Iris pigment epithelial cell (primary cell): ENCODE measurements at places on chromosomes 7 and 10.
A peak's percentile ranks its signal among the peaks of the same experiment; 100 is the strongest.

DNA sequence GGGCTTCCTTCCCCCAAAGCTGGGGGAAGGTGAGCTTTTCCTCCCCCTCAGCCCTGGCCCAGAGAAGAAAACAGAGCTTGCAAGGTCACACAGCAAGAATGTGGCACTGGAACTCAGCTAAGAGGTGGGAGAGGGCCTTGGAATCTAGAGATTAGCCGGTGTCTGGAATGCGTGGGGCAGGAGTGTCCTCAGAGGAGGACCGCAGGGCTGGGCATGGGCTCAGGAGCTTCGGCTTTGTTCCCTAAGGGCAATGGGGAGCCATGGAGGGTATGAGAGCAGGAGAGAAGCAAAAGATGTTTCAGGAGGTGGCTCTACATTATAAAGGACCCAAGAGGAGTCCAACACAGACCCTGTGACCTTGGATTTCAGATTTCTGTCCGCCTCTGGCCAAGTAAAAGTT, 127.2 kb upstream of the TNRC18 start:
- no peak for DNase-seq

- no peak for DNase-seq
Observed at GRCh38 chr7:15609287-15609686, 47.5 kb upstream of the AGMO start.

DNA sequence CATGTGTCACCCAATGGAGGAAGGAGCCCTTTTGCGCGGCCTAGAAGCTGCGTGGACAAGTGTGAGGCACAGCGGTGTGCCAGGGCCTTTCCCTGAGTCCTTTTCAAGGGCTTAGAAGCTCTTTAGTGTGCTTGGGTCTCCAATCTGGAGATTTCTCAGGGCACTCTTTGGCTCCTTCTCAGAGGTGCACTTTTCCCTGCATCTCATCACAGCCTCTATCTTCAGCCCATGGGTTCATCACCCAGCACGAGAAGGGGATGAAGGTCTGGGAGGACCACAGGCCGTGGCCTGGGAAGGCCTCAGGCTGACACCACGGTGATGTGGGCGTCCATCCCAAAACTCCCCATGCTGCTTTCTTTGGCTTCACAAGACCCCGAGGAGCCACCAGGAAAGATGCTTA, 233.4 kb downstream of the TEX36 start:
- DNase-seq, result no peak

DNA sequence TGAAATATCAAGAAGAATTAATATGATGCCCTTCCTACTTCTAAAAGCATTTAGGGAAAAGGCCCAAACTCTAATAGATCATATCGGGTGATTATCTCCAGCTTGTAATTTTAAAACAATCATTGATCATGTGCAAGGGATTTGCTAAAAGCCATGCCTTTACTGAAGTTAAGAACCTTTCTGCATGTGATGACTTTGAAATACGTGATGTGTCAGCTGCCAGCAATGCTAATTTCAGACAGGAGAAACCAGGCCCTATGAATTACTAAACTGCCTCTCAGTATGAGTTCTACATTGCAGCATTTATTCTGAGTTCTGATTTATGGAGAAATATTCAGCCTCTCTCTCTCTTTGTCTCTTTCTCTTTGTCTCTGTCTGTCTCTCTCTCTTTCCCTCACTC, 203.6 kb upstream of the AKR1E2 start:
- DNase-seq, result no peak

GRCh38 chr7:44772867-44773266, 23.6 kb upstream of the PPIA start:
- DNase-seq, result no peak

- DNase-seq, result no peak
Observed at GRCh38 chr10:69855346-69856111, 53.8 kb downstream of the COL13A1 start.

- DNase-seq, result no peak
Observed at GRCh38 chr7:131578602-131579001, 22.2 kb upstream of the PODXL start.

DNA sequence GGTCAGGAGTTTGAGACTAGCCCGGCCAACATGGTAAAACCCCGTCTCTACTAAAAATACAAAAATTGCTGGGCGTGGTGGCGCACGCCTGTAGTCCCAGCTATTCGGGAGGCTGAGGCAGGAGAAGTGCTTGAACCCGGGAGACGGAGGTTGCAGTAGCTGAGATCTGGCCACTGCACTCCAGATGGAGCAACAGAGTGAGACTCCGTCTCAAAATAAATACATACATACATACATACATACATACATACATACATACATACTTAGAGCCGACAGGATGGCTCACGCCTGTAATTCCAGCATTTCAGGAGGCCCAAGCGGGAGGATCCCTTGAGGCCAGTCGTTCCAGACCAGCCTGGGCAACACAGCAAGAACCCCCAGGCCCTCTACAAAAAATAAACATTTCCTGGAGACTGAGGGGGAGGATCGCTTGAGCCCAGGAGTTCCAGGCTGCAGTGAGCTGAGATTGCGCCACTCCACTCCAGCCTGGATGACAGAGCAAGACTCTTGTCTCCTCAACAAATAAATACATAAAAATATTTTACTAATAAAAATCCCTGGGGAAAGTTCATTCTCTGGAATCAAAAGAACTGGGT, 90.9 kb upstream of the TNRC18 start:
- DNase-seq, result peak; percentile 80

- peak; percentile 82 for DNase-seq
Observed at GRCh38 chr7:130959743-130960207, 225.8 kb upstream of the KLF14 start.

DNA sequence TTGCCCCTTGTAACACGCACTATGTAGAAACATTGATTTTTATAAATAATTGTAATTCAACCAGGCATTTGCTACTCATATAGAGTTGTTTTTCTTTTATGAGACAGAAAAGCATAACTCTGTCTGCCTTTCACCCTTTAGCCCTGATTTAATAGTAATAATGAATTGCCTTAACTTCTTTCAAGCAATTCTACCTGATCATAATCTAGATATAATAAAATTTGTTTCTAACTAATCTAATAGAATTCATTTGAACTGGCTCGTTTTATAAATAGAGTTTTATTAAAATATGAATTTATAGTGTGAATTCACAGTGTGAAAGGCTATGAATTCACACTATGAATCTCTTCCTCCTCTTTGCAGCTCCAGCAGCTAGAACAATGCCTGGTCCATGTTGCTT, 184.1 kb upstream of the PTN start:
- no peak for DNase-seq

GRCh38 chr10:124156524-124157260, 63.3 kb upstream of the CHST15 start:
- no peak for DNase-seq

DNA sequence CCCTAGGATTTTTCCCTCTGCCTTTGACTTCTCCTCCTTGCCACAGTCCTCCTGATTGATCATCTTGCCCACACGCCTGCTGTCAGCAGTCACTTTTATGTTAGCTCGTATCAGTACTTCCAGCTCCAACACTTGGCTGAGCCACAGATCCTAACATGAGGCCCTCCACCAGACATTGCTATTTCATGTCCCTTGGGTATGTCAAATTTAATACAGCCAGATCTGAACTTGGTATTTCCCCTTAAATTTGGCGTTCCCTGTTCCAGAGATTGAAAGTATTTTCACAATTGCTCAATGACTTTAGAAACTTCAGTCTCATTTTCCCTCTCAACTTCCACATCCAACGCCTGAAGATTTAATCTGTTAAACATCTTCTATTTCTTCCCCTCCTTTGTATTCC, 140.4 kb downstream of the RNLS start:
- no peak for DNase-seq

DNA sequence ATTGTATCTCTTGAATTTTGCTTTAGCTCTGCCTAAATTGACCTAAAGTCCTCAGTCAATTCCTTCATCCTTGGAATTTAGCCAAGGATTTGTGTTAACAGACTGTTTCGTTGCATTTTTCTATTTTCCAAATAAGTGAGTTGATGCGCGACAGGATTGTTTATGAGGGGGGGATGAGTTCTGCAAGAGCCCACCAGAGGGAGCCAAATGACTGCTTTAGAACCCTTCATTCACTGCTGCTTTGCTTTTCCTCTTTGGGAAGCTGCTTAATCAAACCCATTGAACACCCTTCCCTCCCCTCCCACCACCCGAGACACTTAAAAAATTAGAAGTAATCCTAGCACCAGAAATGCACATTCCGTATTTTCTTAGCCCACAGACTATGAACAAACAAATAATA, 33.7 kb upstream of the PTF1A start:
- DNase-seq, result peak; percentile 56
